Naive thymus-derived CD4-positive, alpha-beta T cell (primary cell): ENCODE measurements at places on chromosomes 1 and 21.

DNA sequence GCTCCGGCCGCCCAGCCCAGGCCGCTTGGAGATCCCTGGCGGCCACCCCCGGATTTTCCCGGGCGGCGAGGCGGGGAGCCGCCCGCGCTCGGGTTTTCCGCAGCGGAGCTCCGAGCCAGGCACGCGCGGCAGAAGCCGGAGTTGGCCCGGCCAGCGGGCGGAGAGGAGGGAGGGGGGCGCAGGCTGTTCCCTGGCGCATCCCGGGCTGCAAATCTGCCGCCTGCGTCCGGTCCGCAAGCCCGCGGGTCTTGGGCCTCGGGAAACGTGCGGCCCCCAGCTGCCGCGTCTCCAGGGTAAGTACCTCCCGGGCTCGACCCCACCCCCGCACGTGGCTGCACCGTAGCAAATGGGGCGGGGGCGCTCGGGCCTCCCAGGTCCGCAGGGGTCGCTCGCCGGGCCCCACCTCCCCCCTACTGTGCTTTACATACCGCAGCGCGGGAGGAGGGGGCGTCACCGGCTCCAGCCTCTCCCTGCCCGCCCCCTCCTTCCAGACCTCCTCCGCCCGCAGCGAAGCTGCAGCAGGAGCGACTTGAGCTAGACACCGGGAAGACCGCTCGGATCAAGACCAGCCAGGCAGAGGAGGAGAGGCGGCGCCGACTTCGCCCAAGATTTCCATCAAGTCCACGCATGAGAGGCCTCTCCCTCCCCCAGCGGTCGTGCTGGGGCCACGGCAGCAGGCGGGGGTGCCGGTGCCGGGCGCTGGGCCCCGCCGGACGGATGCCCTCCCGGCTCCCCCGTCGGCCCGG lies 1.6 kb downstream of the TMEM200B start:
- peak; percentile 19 for DNase-seq

GRCh38 chr1:96969656-96970163 lies 248.1 kb downstream of the PTBP2 start:
- DNase-seq: no peak

- DNase-seq: no peak
Observed at GRCh38 chr21:39750670-39751069, 5.7 kb downstream of the IGSF5 start.

- DNase-seq: no peak
Observed at GRCh38 chr1:197184190-197184589, 37.7 kb upstream of the ASPM start.

DNA sequence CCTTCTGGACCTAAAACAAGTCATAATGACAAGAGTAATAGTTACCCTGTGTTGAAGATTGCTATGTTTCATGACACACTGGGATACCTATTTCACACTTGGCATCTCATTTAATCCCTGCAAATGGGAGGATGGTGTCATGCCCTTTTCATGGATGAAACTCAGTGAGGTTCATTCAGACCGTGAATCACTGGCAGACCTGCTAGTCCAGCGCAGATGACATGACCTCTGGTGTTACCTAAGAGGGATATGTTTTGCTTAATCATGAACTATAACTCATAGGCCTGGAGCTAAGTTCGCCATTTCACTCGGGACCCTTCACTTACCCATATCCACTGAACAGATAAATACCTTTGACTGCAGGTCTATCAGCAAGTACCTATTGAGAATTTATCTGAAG lies 286.6 kb upstream of the FMN2 start:
- no peak for DNase-seq

- no peak for DNase-seq
Observed at GRCh38 chr1:51622455-51622913, 5.6 kb downstream of the OSBPL9 start.

- DNase-seq: no peak
Observed at GRCh38 chr1:25922971-25923552, 16.8 kb upstream of the STMN1 start.

GRCh38 chr1:54750596-54750995 lies 13.7 kb downstream of the PARS2 start:
- DNase-seq: no peak

DNA sequence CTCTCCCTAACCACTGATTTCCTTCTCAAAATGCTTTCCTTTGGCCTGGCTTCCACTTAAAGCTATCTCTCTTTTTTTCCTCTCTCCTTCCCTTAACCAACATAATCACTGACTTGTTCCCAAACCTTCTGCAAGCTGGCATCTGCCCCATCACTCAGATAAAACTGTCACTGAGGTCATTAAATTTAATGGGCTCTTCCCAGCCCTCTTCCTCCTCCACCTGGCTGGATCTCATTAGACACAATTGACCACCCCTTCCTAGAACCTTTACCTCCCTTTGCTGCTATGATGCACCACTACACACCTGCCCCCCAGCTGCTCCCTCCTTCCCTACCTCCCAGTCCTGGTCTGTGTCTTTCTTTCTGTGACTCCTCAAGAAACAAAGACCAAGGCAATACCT lies 44.0 kb upstream of the GJB5 start:
- DNase-seq: no peak

DNA sequence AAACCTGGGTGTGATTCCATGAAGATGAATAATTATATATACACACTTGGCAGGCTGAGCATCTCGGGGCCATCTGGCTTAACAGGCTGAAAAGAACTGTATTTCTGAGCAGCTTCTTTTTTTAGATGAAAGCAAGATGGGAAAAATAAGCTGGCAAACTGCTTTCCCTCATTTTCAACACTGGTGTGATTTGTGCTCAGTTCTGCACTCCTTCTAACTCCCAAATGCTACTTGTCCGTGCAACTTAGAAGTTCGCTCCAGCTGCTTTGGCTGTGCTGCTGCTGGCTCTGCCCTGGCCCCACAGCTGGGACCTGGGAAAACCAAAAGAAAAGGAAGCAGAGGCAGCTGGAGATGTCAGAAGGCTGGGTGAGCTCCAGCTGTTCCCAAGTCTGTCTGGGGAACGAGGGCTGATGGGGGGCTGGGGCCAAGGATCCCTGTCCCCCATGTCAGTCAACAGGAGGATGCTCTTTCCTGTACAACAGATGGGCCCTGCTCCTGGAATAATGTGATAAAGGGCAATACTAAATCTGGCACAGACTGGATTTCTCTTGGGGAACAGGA lies 44.9 kb downstream of the PAFAH2 start:
- no peak for DNase-seq

DNA sequence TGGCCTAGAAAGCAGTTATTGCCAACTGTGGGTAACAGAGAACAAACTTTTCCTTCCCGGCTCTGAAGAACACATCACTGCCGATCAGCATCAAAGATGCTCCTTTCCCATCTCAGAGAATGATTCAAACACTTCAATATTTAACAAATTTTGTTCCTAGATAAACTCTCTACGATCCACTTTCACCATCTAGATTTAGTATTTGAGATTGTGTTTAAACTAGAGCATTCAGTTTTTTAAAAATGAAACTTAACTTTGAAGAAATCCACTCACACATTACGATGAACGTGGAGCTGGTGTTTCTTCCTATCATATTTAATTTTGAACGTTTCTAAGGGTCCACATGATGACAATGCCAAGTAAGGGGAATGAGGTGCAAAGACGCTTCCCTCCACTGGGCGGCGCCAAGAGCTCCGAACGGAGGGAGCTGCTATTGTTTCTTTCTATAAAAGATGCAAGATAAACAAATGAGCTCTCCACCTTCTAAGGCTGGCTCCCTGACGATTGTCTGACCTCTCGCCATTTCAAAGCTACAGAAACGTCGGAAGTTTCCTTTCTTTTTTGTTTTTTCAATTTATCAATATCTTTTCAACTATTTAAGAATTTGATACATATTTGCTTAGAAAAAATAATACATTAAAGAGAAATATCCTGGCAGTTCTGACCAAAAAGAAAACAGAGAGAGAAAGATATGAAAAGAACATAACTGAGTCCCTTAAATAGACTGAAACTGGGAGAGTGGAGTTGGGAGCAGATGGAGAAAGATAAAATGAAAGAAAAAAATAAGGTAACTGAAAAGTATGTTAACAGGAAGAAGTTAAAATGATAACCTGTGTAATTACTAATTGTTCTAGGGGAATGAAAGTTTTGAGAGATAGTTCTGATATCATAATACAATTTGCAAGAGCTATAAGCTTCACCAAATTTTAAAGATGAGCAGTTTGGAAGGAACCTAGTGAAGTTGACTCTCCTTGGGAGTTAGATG lies 4.4 kb upstream of the BARHL2 start:
- DNase-seq: no peak

DNA sequence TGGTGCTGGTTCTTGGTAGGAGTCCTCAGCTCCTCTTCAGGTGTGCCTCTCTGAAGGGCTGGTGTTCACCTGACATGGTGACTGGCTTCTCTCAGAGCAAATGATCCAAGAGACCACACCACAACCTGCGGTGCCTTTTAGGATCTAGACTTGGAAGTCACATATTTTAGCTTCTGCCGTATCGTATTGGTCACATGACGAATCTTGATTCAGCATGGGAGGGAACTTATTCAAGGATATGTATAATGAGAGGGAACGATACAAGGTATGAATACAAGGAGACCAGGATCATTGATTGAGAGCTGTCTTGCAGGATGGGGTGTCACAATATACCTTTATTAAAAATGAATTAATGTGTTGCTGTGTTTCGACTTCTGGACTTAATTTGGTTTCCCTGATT lies 58.0 kb downstream of the RAP1A start:
- no peak for DNase-seq

DNA sequence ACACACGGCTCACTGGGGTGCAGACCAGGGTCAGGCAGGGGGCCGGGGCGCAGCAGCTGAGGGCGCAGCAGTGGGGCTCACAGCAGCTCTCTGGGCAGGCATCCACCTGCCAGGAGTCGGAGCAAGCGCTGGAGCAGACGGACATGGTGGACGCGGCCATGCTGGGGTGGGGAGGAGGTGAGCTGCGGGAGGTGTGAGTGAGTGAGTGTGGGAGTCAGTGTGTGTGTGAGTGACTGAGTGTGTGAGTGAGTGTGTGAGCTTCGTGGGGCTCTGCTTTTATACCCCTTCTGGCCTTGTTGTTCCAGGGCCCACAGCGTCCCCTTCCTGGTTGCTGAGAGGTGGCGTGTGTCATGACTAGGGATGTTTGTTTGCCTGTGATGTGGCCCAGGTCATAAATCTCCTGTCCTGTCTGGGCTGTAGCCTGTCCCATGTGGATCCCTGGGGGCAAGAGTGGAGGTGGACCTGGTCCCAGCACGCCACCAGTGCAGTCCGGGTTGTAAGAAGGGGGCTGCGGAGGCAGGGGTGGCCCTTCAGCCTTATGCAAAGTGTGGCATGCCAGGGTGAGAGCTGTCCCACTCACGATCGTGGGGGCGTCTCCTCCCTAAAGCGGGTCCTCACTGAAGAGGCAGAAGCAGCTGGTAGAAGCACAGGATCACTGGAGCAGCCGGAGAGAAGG lies at the start of gene KRTAP10-1:
Gene KRTAP10-1 (minus strand): TSS at position 205 of the 676 bp plus-strand sequence. CDS start 45 bp downstream, at position 160.
- no peak for DNase-seq

DNA sequence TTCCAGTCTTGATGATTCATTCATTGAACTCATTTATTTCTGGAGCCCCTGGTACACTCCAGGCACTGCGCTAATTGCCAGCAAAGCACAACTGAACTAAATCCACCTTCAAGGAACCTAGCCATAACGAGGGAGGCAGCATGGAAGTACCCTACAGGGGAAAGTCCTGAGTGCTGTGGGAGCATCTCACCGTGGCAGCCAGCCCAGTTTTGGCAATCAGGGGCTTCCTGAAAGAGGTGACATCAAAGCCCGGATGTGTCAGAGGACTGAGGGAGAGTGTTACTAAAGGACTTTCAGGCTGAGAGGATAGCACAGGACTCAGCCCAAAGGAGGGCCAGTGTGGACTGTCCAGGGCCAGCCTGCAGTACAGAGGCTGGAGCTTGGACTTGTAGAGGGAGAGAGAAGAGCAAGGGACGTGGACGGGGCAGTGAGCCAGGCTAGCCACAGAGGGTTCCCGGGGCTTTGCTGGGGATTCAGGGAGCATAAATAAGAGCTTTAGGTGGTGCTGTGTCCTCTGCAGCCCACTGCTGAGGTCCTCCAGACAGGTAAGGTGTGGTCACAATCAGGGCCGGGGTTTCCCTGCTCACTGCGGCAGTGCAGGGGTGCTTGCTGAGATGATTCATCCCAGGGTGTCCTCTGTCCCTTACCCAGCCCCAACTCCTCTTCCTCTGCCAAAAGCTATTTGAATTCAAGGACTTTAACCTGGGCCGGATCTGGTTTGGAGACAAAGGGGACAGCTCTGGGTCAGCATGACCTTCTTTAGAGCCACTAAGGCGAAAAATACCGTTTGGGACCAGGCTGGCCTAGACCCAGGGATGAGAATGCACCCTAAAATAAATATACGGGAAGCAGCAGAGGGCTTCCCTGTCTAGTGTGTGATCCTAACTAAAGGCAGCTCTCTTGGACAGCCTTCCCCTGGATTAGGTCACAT lies 128.3 kb downstream of the EDEM3 start:
- DNase-seq: no peak

DNA sequence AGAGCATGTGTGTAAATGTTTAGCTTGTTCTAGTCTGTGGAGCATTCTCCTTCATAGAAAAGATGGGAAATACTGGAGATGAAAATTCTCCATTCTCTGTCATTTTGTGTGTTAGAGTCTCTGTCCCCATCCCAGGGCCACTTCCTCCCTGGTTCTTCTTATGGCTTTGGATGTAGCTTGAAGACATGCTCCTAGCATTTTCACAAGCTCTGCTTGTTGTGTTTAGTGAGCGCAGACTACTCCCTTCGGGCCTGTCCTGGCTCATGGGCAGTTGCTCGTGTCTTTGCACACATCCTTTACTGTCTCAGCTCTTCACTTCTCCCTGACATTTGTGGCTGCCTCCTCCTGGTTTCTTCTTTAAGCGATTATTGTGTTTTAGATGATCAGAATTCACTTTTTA lies 30.4 kb downstream of the MAPKAPK2 start:
- DNase-seq: no peak
